CD4-positive, alpha-beta T cell treated with Interleukin-2 at 100 ng/mL for 4 hours (primary cell): ENCODE measurements at places on chromosomes 7 and 10.

GRCh38 chr7:7965301-7965700, 3.3 kb upstream of the GLCCI1 start:
- no peak for DNase-seq

DNA sequence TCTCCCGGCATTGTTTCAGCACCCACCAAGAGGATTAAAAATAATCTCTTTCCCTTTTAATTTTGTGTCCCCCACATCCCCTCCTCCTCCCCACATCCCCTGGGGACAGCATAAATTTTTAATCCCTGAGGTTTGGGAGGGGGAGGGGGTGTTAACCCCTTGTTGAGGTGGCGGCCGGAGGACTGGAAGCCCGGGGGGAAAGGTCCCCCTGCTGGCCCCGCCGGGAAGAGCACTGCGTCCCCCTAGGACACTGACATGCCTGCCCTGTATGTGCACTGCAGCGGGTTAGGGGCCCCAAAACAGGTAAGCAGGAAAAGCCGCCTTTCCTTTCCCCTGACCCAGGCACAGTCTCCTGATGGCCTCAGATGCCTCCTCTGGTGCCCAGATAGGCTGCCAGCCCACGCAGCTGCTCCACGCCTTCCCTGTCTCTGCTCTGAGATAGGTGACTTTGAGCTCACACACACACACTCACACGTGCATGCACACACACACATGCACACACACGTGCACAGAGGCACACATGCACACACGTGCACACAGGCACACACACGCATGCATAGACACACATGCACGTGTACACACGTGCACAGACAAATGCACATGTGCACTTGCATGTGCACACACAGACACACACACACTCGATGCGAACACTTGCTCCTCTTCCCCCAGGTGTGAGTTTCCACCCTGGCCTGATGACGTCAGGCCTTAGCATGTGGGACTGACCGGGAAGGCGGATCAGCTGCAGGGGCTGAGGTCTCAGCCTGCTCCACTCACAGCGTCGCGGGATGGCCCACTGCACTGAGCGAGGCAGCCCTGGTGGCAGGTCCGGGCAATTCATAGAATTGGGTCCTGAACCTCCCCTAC, 12.3 kb downstream of the CNPY1 start:
- DNase-seq, result no peak

GRCh38 chr7:155815332-155816191, 3.3 kb upstream of the SHH start:
- DNase-seq, result peak; percentile 31

GRCh38 chr10:122468926-122469781, 7.8 kb downstream of the HTRA1 start:
- DNase-seq, result no peak

DNA sequence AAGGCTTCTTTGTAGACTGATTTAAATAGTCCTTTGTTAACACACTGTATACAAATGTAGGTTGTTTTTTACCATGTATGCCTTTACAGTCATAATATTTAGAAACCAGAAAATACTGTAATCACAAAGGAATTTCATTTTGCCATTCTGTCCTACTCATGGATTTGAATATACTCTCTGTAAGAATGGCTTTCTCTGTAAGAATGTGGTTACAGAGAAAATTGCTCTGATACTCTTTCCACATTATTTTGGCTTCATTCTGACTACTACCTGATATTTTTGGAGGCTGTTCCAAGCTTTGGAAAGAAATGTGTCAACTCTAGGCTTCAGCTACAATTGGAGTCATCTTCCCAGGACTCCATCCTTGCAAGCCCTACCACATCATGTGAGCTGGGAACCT, 23.5 kb downstream of the CH25H start:
- no peak for DNase-seq

GRCh38 chr7:136937436-136937835, 69.0 kb downstream of the CHRM2 start:
- no peak for DNase-seq

DNA sequence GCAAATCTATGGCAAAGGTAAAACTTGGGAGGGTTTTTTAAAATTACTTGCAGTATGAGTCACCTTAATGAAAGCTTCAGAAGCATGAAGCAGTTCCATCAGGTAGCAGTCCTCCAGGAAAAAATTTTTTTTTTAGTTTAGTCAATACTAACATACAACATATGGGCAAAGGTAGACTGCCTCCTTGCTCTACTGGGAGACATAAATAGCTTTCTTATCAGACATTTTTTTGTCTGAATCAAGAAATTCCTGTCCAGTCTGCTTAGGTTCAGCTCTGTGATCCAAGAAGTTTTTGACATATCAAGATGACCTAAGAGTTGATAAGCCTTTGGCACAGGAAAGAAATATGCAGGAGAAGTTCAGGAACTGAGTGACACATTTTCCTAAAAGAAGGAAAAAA, 171.5 kb upstream of the TCF7L2 start:
- no peak for DNase-seq

DNA sequence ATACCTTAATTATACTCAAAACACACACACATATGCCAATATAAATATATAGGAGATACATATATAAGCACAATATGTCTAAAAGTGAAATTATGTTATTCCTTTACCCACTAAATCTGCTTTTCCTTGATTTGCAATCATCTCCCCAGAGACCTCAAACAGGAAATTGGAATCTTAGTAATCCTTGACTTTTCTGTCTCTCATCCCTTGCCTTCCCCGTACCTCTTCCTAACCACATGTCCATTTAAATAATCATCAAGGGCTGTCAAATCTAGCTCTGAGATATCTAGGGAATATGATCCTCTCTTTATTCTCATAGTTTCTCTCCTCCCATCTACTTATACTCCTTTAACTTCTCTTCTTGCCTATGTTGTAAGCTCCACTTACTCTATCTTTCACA, 336.6 kb downstream of the HGF start:
- no peak for DNase-seq

DNA sequence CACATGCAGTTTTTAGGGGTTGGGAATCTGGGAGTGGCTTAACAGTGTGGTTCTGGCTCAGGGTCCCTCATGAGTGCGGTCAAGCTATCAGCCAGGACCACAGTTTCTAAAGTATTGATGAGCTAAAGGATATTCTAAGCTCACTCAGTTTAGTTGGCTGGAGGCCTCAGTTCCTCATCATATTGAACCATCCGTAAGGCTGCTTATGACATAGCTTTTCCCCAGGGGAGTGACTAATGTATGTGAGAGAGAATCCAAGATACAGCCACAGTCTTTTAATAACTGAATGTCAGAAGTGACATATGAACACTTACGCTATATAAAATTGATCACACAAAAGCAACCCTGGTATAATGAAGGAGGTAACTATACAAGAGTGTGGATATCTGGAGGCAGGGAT, 245.3 kb downstream of the POLR1F start:
- DNase-seq, result no peak

GRCh38 chr10:114970515-114970914, 32.5 kb downstream of the TRUB1 start:
- no peak for DNase-seq

DNA sequence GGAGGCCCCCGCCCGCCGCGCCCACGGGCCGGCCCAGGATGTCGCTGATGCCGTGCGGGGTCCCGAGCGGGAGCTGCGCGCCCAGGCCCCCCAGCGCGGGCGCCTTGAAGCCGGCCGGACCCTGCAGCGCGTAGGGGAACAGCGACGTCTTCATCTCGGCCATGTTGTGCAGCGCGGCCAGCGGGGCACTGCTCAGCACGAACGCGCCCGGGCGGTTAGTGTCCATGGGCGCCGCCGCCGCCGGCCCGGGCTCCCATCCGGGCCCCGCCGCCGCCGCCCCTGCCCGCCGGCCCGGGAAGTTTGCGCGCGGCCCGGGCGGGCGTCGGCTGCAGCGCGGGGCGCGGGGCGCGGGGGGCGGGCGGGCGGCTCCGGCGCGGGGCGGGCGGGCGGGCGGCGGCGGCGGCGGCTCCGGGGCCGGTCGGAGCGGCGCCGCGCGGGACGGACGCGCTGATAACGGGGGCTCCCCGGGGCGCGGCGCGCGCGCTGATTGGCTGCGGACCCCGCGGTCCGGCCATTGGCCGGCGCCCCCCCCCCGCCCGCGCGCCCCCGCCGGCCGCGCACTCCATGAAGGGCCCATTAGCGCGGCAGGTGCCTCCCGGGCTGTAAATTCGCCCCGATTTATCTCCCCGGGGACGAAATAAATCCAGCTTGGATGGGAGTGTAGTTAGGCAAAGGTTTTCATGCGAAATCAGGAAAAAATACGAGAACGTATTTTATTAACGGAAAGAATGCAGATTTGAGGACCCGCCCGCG, at the start of gene NKX6-2:
TSS of gene NKX6-2 (minus strand) at position 425 of the 753 bp plus-strand sequence. CDS start at position 226, 199 bp downstream.
- DNase-seq, result no peak

- DNase-seq, result no peak
Measured at GRCh38 chr7:34143402-34143801, 238.1 kb downstream of the BMPER start.

DNA sequence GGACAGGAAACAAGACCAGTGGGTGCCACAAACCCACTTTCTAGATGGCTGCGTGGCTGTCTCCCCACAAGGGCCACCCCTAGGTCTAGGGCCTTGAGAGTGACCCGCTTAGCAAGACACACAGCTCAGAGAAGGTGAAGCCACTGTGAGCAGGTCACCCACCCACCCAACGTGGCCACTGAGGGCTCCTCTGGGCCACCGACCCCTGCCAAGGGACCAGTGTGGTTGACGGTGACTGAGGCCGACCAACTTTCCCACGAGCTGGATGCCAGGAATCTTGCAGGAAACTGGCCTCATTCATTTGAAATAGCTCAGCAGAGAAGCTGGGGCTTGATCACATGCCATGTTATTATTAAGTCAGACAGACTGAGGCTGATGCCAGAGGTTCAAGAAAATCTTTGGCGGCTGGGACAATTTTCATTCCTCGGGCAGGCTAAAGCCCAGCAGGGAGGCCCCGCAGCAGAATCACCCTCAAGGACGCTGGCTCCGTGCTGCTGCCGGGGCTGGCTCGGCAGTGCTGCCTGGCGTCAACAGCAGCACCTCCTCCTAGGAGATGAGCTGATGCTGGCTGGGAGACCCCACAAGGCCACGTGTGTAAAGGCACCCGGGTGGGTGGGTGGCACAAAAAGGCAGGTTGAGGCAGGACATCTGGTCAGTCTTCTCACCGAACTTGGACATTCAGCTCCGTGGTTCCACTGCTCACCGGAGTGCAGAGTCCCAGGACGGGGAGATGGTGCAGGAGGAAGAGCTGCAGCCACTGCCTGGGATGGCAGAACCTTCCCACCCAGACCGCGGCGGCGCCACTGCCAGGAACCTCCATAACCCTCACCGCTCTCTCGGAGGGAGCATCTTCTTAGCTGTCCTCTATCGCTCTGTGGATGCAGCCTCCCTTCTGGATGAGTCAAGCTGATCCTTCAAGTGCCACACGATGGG, 57.8 kb downstream of the ZRANB1 start:
- DNase-seq, result no peak

DNA sequence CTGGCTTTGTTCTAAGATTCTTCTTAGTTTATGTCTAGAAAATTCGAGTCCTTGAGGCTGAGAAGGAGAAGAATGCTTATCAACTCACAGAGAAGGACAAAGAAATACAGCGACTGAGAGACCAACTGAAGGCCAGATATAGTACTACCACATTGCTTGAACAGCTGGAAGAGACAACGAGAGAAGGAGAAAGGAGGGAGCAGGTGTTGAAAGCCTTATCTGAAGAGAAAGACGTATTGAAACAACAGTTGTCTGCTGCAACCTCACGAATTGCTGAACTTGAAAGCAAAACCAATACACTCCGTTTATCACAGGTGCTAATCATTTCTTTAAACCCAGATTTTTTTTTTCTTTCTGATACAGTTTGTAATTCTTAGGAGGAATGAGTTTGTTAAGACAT, 6.7 kb downstream of the CEP55 start:
- DNase-seq, result peak; percentile 4

GRCh38 chr7:120799147-120799546, 58.8 kb downstream of the TSPAN12 start:
- no peak for DNase-seq

GRCh38 chr7:132116369-132116768, 459.9 kb downstream of the PLXNA4 start:
- DNase-seq, result no peak

- DNase-seq, result no peak
Measured at GRCh38 chr7:93883917-93884345, 6.6 kb downstream of the TFPI2 start.

- no peak for DNase-seq
Measured at GRCh38 chr10:96681524-96681923, 38.8 kb downstream of the PIK3AP1 start.

- DNase-seq, result no peak
Measured at GRCh38 chr7:4103352-4104091, 578.6 kb upstream of the FOXK1 start.

- DNase-seq, result no peak
Measured at GRCh38 chr7:154649434-154649833, 353.5 kb downstream of the PAXIP1 start.

DNA sequence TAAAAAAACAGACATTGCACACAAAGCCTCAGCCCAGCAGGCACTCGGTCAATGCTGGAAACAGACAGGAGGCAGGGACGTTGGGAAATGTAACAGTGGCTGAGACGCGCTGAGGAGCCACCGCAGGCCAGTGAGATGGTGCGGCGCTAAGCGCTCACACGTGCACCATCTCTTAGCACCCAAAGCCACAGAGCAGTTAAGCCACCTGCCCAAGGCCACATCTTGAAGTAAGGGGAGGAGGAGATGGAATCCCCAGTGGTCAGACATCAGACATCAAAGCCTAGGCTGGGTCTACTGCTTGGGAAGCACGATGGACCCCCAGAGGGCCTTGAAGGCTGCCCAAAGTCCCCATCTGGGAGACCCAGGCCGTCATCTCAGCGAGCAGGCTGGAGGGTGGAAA, 15.6 kb downstream of the LAT2 start:
- no peak for DNase-seq

- no peak for DNase-seq
Measured at GRCh38 chr7:105623906-105624305, 42.6 kb upstream of the EFCAB10 start.

GRCh38 chr7:142880876-142881505, 4.6 kb downstream of the TRPV6 start:
- peak; percentile 60 for DNase-seq

GRCh38 chr7:31602041-31602625, 84.9 kb upstream of the PPP1R17 start:
- DNase-seq, result no peak

GRCh38 chr10:103054621-103055020, 136.5 kb downstream of the CNNM2 start:
- DNase-seq, result no peak

- no peak for DNase-seq
Measured at GRCh38 chr10:91537614-91538383, 95.1 kb downstream of the PPP1R3C start.

DNA sequence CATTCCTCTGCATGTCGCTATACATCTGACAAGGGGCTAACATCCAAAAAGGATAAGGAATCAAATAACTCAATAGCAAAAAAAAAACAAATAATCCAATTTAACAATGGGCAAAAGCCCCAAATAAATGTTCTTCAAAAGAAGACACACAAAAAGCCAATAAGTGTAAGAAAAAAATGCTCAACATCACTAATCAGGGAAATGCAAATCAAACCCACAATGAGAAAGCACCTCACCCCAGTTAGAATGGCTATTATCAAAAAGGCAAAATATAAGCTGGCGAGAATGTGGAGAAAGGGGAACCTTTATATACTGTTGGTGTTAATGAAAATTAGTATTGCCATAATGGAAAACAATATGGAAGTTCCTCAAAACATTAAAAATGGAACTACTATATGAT, 14.3 kb downstream of the ARHGAP12 start:
- DNase-seq, result no peak
